AG10803 (cell line): ENCODE measurements at places on chromosomes 7 and 10.
A peak's percentile ranks its signal among the peaks of the same experiment; 100 is the strongest.

- DNase-seq: peak; percentile 64
Measured at GRCh38 chr10:79070081-79070605, 1.4 kb downstream of the ZMIZ1 start.

DNA sequence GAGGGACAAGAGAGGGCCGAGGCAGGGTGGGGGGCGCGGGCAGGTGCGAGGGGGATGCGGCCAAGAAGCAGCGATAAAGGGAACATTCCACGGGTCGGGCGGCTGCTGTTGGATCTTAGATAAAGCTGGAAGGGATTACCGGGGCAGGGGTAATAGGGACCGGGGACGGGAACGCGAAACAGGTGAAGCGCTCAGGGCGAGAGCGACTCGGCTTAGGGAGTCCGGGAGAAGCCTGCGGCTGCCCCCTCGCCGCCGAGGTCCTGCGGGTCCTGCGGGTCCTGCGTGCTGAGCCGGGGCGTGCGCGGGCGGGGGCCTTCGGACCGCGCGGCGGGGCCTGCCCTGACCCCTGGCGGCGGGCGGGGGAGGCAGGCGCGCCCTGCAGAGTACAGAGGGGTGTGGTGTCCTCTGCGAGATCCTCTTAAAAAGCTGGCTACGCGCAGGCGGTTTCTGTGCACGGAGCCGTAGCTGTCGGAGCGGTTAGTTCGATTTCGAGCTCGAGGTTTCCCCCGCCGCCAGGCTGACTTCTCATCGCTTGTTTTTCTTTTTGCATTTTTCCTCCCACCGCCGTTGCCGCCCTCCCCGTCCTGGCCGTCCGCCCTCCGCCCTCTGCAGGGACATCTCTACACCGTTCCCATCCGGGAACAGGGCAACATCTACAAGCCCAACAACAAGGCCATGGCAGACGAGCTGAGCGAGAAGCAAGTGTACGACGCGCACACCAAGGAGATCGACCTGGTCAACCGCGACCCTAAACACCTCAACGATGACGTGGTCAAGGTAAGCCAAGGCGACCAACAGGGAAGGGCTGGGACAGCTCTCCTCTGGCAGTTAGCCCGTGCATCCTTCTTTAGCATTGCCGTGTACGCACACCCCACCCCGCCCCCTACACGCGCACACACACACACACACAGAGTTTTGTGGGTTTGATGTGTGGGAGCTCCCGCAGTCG is 1.4 kb downstream of the CAV1 start:
- DNase-seq: peak; percentile 89

GRCh38 chr10:59595593-59595992 is 114.1 kb downstream of the SLC16A9 start:
- no peak for DNase-seq

GRCh38 chr10:132355297-132355696 is 23.3 kb downstream of the LRRC27 start:
- DNase-seq: no peak

DNA sequence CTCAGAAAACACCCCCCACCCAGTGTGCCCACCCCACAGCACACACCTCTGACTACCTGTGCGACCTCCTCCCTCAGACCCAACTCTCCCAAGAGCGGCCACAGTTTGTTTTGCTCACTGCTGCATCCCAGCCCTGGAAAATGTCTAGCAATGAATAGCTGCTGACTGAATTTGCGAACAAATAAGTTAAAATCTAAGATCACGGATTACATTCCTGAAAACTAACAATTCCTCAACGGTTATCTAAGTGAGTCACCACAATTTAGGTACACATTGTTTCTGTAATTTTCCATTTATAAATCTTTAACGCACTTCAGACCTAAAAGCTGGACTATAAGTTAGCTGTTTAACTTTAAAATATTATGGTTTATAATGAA is 235.2 kb downstream of the ZMYND11 start:
- DNase-seq: no peak

- DNase-seq: no peak
Measured at GRCh38 chr10:43040482-43041256, 36.2 kb upstream of the RET start.
